ENCODE measurements at places on chromosomes 6 and 20. TPM values are rescaled to one million over a fixed set of nuclear protein-coding genes. Genes with fewer than 3 reads are reported as not detected.

FAM162B gene
- total RNA-seq: 0.81 TPM

TTK gene
- 2.3 TPM for total RNA-seq

FRS3 gene
- 2.8 TPM for total RNA-seq

OCSTAMP gene
- total RNA-seq: not detected

MYBL2 gene
- 3.7 TPM for total RNA-seq

MYB gene
- 0.16 TPM for total RNA-seq

Data from hair follicle dermal papilla cell (primary cell).